ENCODE measurements at places on chromosomes 5 and 9.

DNA sequence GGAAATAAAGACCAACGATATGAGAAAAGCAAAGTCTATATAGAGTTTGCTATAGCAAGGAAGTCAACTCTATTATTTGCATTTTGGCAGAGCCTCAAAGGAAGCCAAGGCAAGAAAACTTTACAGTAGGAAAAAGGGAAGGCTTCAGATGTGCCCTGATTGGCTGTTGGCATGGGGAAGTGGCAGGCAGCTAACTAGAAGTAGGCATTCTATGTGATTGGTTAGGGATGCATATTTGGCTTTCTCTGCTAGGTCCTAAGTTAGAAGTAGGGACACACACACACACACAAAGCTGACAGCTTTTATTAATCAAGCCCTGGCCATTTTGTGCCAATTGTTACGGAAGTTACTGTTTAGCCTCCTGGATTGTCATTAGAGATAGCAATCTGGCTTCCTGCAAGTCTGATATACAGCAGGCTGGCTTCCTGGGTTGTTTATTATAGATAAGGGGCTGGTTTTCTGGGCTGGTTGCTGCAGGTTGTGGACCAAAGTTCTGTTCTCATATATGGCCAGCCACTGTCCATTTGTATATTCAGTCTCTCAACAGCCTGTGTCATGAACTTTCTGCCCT lies 308.1 kb upstream of the GRAMD2B start:
- DNase-seq = no peak

DNA sequence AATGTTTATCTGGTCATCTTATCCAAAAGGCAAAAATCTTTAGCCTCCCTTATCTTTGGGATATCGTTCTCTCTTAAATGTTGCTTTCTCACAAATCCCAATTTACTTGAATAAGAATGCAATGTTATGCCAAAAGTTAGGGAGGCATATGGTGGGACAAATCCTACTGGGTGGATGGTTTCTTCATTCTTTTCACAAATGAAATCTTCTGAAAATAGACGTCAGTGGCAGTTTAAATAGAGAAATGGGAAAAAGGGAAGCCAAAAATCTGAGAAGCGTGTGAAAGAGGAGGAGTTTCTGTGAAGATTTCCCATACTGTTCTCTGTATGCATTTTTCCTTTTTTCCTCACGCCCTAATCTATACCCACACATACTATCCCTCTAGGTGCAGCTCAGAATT lies 2.5 kb upstream of the PCDHAC1 start:
- no peak for DNase-seq

GRCh38 chr9:77896938-77897667 lies 134.5 kb downstream of the GNAQ start:
- no peak for DNase-seq

GRCh38 chr5:14178671-14179211 lies 35.6 kb downstream of the TRIO start:
- DNase-seq = no peak

DNA sequence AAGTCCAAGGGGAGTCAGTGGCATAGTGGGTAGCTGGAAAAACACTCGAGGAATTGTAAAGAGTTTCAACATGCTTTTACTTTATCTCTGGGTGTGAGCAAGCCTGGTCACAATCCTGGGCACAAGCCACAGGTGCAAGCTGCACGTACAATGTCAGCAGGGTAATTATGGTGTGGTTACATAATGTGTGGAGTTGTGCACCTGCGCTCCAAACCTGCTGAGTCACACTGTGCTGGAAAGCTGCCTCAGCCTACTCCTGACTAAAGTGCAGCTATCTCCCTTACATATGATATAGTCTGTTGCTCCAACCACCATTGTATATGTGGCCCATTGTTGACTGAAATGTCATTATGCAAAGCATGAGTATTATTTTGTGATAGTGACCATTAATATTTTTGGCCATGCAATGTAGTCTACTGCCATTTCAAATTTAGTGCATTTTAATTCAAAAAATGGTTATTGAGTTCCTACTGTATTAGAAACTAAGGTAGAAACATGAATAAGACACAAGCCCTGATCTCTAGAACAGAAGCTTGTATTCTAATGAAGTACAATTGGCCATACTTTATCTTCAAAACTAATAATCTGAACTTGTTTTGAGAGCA lies 160.9 kb upstream of the SLC30A5 start:
- DNase-seq = no peak

GRCh38 chr9:129811967-129812363 lies 9.0 kb downstream of the TOR1B start:
- no peak for DNase-seq

GRCh38 chr5:14908172-14908571 lies 36.6 kb upstream of the ANKH start:
- no peak for DNase-seq

GRCh38 chr5:118195211-118195610 lies 793.1 kb downstream of the DTWD2 start:
- no peak for DNase-seq

DNA sequence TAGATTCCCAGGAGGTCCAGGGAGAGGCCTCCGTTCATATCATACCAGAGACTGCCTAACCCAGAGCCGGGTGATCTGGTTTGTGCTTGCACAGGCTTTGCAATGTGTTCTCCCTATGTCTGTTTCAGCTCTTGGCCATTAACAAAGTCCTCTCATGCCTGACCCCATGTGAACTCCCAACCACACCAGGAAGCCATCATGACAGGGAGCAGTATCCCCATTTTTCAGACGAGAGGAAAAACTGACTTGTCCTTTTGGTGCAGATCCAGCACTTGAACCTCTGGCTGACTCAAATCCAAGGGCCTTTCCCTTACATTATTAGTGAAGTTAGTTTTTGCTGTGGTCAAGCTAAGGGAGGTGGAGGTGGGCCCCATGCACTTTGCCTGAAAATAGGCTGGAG lies 58.4 kb downstream of the TEX10 start:
- DNase-seq = no peak
